Choroid plexus epithelial cell (primary cell): ENCODE measurements at places on chromosomes 6 and 20.

GRCh38 chr6:71768356-71768755, 118.0 kb upstream of the RIMS1 start:
- no peak for DNase-seq

DNA sequence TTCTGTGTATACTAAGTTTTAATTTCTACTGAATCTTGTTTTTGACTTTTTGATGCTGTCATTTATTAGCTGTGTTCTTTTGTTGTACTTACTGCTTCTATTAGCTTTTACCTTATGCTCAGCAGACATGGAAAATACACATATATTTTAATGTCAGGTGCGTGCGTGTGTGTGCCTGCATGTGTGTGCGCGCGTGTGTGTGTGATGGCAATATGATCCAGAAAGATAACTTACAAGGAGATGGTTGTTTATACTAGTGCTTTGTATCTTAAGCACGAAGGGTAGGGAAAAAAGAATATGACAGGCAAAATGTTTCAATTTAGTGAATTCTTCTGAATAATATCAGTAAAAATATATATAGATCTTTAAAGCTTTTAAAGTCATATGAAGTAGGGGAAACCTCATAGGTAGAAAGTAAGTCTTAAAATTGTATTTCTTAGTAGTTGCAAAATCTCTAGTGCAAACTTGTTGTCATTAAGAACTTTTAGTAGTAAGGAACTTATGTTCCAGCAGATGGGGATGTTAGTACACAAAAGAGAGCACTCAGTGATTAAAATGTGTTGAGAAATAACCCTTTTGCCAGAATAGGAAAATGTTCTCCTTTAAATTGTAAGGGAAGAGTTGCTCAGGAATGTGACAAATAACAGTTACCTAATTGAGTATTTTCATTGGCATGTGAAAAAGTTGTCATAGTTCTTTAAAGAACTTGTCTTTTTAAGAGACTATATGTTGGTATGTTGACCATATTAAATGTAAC, 13.2 kb downstream of the QKI start:
- peak; percentile 92 for DNase-seq

- peak; percentile 4 for DNase-seq
Measured at GRCh38 chr6:141728330-141728729, 404.4 kb upstream of the GJE1 start.

GRCh38 chr20:47791084-47791599, 5.9 kb upstream of the SULF2 start:
- DNase-seq = no peak

DNA sequence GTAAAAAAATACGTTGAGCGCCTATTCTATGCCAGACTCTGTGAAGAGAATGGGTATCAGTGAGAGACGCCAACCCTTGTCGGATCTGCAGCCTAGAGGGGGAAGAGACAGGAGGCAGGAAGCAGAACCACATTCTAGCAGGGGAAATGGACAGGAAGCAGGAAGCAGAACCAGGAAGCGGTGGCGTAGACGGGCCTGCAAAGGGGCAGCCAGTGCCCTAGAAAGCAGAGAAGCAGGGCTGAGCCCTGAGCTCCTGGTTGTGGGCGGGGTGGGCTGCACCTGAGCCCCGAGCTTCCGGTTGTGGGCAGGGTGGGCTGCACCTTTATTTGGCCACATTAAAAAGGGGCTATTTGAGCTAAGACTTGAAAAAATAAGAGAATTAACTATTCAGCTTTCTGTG, 71.9 kb downstream of the FAM120B start:
- no peak for DNase-seq

- DNase-seq = peak; percentile 30
Measured at GRCh38 chr6:150409576-150410066, 40.8 kb downstream of the IYD start.

- DNase-seq = peak; percentile 29
Measured at GRCh38 chr6:16204653-16205376, 33.6 kb upstream of the GMPR start.

GRCh38 chr20:1130847-1131246, 12.4 kb downstream of the PSMF1 start:
- DNase-seq = no peak

- no peak for DNase-seq
Measured at GRCh38 chr6:99184696-99185095, 164.8 kb downstream of the FAXC start.

- no peak for DNase-seq
Measured at GRCh38 chr6:157649311-157650260, 173.5 kb upstream of the SNX9 start.

DNA sequence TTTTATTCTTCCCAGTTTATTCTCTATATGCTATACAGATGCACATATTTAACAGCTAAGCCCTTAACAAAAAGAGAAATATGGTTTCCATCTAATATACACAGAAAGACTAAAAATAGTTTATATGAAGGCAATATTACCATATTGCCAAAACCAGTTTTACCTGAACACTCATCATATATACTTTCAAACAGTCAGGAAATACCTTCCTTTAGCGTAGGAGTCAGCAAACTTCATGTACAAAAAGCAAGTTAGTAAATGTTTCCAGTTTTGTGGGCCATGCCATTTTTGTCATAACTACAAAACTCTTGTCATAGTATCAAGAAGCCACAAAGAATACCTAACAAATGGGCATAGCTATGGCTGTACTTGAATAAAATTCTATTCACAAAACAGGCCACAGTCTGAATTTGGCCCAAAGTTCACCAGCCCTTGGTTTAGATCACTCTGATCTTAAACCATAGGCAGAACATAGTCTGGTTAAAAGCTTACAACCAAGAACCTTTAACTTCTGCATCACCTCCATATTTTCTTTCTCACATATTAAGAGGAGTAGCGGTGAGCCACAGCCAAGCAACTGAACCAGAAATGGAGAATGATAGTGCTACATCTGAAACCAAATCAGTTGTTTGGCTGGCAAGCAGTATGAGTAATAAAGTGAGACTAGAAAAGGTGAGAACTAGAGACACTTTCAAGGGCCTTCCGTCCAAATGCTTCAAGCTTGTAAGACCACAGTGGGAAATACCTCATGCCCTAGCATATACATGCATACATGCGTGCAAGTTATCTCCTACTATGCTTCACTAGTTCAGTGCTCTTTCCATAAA, 116.6 kb downstream of the PTPRK start:
- DNase-seq = no peak

- DNase-seq = peak; percentile 68
Measured at GRCh38 chr6:105675715-105676397, 273.0 kb upstream of the PREP start.

DNA sequence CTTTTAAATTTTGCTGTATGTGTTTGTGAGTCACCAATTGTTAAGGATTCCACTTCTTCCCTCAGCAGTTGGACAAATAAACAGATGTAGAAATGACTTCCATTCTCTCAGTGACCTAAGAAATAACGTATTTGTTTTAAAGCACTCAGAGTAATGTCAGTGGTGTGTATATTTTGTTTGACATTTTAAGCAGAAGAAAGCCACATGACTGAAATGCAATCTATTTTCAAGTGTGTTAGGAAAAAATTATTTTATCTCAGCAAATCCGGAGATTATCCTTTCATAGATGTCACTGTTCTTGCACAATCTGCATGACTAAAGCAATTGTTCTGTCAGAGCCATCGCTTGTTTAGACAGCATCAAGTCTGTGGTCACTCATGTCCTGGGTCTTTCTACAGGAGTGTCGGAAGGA, 77.1 kb downstream of the JAG1 start:
- DNase-seq = peak; percentile 89

- DNase-seq = no peak
Measured at GRCh38 chr6:157625111-157625510, 197.9 kb upstream of the SNX9 start.

GRCh38 chr6:169656546-169657283, 45.1 kb downstream of the WDR27 start:
- no peak for DNase-seq

GRCh38 chr20:58256842-58257241, 28.4 kb upstream of the ANKRD60 start:
- no peak for DNase-seq

DNA sequence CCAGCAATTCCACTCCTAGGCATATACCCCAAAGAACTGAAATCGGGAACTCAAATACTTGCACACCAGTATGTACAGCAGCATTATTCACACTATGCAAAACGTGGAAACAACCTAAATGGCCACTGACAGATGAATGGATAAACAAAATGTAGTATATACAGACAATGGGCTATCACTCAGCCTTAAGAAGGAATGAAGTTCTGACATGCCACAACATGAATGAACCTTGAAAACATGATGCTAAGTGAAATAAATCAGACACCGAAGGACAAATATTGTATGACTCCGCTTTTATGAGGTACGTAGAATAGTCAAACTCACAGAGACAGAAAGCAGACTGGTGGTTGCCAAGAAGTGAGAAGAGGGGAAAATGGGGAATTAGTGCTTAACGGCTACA, 59.1 kb upstream of the CCN6 start:
- DNase-seq = no peak

- no peak for DNase-seq
Measured at GRCh38 chr6:111724505-111724904, 118.8 kb upstream of the TRAF3IP2 start.

DNA sequence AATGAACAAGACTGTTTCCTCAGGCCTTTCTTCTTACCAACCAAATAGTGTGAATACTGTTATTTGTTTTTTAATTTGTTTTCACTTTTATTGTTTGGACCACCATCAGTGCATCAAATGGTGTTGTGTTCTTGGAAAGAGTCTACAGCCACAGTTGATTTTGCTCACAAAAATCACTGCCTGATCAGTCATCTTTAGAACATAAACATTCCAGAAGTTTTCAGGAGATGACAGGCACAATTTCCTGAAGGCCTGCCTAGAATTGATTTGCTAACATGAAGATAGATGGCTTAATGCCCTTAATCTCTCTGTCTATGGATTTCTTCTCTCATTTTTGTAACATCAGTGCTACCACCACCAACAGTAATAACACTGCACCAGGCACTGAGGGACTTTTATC, 13.5 kb downstream of the IL22RA2 start:
- peak; percentile 29 for DNase-seq

DNA sequence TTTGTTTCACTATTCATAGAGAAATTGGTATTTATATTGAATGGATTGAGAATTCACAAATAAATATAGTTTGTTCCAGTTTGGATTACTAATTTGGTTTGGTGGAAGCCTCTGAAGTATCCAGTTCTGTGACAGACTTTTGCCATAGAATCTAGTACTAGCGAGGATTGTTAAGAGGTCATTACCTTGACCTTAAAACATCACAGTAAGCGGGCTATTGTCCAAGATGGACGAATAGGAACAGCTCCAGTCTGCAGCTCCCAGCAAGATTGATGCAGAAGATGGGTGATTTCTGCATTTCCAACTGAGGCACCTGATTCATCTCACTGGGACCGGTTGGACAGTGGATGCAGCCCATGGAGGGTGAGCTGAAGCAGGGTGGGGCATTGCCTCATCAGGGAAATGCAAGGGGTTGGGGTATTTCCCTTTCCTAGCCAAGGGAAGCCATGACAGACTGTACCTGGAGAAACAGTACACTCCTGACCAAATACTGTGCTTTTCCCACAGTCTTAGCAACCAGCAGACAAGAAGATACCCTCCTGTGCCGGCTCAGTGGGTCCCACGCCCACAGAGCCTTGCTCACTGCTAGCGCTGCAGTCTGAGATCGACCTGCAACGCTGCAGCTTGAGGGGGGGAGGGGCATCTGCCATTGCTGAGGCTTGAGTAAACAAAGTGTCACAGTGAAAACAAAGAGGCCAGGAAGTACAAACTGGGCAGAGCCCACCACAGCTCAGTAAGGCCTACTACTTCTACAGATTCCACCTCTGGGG, 66.4 kb upstream of the NEDD9 start:
- peak; percentile 32 for DNase-seq

GRCh38 chr6:21902628-21903169, 309.1 kb downstream of the SOX4 start:
- no peak for DNase-seq

GRCh38 chr6:167571550-167571949, 246.7 kb downstream of the TTLL2 start:
- no peak for DNase-seq

GRCh38 chr20:43583982-43584432, 6.7 kb upstream of the IFT52 start:
- DNase-seq = peak; percentile 100

DNA sequence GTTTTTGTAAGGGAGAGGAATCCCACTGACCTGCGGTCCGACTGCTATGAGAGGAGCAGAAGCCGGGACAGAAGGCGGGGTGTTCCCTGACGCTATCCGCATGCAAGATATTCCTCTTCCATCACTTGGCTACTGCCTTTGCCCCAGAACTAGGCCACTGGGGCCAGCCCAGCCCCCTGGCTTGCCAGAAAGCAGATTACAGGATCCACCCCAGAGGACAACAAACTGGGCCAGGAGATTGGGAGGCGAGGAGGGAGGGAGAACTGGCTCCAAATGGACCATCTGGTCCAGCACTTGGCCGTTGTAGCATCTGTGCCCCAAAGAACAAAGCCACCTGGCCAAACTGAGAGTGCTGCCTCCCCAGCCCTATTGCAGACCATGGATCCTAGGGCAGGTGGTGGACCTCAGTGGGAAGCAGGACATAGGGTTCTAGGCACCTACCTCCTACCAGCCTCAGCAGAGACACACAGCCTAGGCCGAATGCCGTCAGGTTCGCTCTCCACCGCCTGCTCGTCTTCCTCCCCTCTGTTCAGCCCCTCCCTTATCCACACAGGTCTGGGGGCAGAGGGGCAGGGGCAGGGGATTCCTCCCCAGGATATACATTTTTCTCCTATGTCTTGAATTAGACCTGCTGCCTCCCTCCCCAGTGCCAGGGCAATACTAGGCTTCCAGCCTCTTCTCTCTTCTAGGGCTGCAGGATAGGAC, 4.0 kb downstream of the MDGA1 start:
- no peak for DNase-seq

DNA sequence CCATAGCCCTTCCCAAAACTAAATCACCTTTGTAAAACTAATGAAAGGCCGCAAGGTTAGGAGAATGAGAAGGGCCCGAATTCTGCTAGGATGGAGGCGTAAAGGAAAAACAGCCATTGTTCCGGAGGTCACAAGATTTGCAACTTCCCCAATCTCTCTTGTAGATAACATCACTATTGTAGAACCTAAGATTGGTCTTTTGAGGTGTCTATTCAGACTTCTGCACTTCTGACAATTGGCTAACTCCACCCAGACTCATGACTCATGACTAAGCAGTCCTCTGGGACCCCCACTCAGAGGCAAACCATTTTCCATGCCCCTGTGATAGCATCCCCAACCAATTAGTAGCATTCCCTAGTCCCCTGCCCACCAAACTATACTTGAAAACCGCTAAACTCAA, 210.5 kb upstream of the SHLD1 start:
- DNase-seq = no peak

- no peak for DNase-seq
Measured at GRCh38 chr20:17456279-17456678, 74.9 kb downstream of the BFSP1 start.

- DNase-seq = no peak
Measured at GRCh38 chr6:144574796-144575195, 289.7 kb downstream of the UTRN start.

- DNase-seq = no peak
Measured at GRCh38 chr20:34305333-34306230, 2.4 kb upstream of the AHCY start.
